ENCODE measurements at places on chromosomes 2 and 18. TPM values are rescaled to one million over a fixed set of nuclear protein-coding genes. Genes with fewer than 3 reads are reported as not detected.

- no peak overlapping the region for H3K27ac ChIP-seq
- DNase-seq = no peak
- H3K27me3 ChIP-seq = no peaks in the 10 kb centered on the region
- H3K4me1 ChIP-seq = no peaks in the 10 kb centered on the region
- H3K4me3 ChIP-seq = no peak overlapping the region
- no peaks in the 10 kb centered on the region for H3K36me3 ChIP-seq
Observed at GRCh38 chr2:84857566-84857965, 23.3 kb downstream of the TRABD2A start.

DNA sequence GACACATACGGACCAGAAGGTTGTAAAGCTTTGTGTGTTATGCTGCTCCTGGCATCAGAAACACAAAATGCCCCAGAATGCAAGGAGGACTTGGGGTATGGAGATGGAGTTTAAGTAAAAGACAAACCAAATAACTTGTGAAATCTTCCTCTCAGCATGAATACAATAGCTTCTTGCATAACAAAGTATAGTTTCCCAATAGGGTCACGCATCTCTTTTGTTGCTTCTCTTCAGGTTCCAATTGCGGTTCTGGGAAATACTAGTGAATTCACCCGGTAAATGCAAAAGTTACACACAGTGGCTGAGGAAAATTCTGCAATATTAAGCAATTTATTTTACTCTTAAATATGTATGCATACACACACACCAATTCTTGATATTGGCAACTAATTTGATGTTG lies 339.2 kb upstream of the EPHA4 start:
- no peak overlapping the region for H3K4me3 ChIP-seq
- H3K36me3 ChIP-seq = no peaks in the 10 kb centered on the region
- no peaks in the 10 kb centered on the region for H3K4me1 ChIP-seq
- H3K27ac ChIP-seq = no peak overlapping the region
- no peak for DNase-seq

GRCh38 chr18:42838546-42839145 lies 276.8 kb downstream of the RIT2 start:
- H3K27me3 ChIP-seq = no peaks in the 10 kb centered on the region
- no peak for DNase-seq
- no peaks in the 10 kb centered on the region for H3K36me3 ChIP-seq
- no peak overlapping the region for H3K4me3 ChIP-seq
- no peaks in the 10 kb centered on the region for H3K4me1 ChIP-seq

- H3K27ac ChIP-seq = no peak overlapping the region
- no peaks in the 10 kb centered on the region for H3K4me1 ChIP-seq
- no peak overlapping the region for H3K4me3 ChIP-seq
Observed at GRCh38 chr18:3653851-3654441, 204.0 kb downstream of the TGIF1 start.

GRCh38 chr2:238104691-238105371 lies 4.7 kb downstream of the ESPNL start:
- no peak overlapping the region for H3K4me3 ChIP-seq
- no peak for DNase-seq
- no peaks in the 10 kb centered on the region for H3K4me1 ChIP-seq

IL36G gene
- total RNA-seq = not detected

SEH1L gene
- total RNA-seq = 43.3 TPM
